ENCODE measurements at places on chromosomes 13 and 19.

DNA sequence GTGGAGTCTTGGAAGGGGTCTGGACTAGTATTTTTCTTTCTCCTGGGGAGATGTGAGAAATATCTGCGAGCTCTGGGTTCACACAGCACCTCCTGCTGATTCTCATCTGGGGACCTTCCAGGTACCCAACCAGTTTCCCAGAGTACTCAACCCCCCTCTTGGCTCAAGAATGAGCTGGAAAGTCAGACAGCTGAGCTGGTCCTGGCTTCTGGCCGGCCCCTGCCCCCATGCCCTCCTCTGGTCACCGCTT, 2.2 kb upstream of the PDE4A start:
- no peak for DNase-seq

DNA sequence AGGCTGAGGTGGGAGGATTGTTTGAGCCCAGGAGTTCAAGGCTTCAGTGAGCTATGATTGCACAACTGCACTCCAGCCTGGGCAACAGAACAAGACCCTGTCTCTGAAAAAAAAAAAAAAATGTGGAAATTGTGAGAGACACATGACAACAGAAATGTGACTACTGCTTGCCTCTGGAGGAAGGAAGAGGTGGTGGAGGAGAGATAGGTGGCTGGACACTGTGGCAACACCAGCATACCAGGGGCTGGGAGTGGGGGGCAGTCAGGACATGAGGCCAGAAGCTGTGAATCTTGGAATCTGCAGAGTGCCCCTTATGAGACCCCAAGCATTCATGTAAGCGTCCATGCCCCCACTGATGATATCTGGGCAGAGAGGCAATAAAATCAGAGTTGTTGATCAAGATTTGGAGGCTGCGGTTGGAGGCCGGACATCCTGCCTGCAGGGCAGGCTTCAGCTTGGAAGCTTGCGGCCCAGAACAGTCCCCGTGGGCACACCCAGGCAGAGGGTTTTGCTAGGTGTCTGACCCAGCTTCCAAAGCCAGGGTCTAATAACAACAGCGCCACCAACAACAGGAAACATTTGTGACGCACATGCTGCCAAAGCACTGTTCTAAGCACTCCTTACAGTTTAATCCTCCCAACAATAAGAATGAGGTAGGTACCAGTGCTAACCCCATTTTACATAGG, 16.9 kb downstream of the FAM187B start:
- DNase-seq = peak; percentile 78

GRCh38 chr13:38325426-38325825, 24.2 kb upstream of the UFM1 start:
- no peak for DNase-seq

DNA sequence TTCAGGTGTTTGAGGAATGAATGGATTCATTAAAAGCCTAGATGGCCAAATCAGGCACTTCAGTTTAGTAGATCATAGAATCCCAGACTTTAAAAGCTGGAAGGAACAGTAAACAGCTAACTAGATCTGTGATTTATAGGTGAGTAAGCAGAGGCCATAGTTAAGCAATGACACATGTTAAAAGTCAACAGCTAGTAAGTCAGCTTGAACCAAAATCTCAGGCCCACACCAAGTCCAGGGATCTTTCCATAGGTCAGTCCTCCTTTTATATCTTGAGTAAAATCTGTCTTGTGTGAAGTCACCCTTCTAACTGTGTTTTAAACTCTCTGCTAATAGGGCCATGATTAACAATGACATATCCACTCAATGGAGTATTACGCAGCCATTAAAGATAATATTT, 275.5 kb upstream of the SOX21 start:
- no peak for DNase-seq

GRCh38 chr13:100860866-100861265, 186.3 kb upstream of the TMTC4 start:
- no peak for DNase-seq

DNA sequence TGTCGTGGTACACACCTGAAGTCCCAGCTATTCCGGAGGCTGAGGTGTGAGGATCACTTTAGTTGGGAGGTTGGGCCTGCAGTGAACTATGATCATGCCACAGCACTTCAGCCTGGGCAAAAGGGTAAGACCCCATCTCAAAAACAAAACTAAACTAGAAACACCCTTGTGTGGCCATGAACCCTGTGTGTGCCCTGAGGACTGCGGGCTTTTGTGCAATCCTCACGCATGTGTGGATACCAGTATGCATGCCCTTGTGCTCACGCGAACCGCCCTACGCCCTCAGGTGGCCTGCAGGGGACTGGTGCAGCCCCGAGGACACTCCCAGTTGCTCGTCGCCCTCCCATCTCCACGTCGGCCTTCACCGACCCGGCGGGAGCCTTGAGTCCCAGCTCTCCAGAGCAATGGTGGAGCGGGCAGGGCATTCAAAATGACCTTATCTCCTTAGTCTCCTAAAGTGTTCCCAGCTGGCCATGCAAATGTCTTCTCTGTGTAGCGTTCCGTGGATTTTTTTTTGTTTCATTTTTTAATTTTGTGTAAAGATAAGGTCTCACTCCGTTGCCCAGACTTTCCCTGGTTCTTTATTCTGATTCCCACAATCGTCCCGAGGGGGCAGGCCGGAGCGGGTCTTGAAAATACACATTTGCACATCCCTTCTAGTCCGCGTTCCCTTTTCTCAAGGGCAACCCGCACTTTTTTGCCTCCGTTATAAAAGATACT, 868 bp upstream of the EGLN2 start:
- peak; percentile 91 for DNase-seq

Data from upper lobe of right lung (tissue), 1 donor.